Fibroblast of skin of scalp (primary cell): ENCODE measurements at places on chromosomes 1 and 21.

DNA sequence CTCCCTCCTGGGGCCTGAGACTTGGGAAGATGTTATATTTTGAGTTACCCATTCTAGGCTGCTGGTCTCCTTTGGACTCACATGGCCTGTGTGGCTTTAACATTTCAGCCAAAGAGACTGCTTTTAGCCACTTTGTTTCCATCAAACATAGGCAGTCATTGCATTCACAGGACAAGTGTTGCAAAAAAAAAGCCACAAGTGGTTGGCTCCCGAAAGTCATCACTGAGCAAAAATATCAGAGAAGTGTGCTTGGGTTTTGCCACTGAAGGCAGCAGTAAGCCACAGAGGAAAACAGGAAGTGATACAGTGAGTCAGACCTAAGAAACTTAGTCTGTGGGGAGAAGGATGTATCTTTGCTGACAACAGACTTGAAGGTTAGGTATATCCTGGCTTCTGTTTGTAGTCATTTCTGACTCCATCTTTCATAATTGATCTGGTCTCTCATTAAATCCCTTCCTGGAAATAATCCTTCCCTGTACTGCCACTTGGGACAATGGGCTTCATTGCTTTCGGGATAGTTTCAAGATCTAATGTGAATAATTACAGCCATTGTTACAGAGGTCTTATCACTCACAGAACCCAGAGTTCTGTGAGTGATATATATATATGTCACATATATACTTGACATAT lies 80.9 kb downstream of the COLGALT2 start:
- DNase-seq, result peak; percentile 81

- DNase-seq, result peak; percentile 4
Observed at GRCh38 chr1:87513966-87514660, 185.4 kb downstream of the LMO4 start.

- DNase-seq, result no peak
Observed at GRCh38 chr21:45073301-45074047, 906 bp upstream of the ADARB1 start.

DNA sequence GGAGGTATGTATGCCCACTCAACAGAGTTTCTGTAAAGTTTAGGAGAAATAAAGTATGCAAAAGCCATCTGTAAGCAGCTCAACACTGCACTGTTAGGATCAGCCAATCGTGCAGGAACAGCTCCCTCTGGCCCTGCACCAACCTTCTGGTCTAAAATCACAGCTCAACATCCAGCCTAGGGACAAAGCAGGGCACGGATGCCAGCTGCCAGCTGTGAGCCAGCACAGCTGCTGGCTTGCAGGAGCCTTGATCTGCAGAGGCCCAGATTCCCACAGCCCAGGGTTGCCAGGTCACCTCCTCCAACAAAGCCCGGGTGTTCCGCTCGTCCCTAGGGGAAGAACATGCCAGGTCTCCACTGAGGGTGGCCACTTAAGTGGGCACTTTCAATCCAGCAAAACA lies 8.6 kb downstream of the ACOT7 start:
- no peak for DNase-seq

DNA sequence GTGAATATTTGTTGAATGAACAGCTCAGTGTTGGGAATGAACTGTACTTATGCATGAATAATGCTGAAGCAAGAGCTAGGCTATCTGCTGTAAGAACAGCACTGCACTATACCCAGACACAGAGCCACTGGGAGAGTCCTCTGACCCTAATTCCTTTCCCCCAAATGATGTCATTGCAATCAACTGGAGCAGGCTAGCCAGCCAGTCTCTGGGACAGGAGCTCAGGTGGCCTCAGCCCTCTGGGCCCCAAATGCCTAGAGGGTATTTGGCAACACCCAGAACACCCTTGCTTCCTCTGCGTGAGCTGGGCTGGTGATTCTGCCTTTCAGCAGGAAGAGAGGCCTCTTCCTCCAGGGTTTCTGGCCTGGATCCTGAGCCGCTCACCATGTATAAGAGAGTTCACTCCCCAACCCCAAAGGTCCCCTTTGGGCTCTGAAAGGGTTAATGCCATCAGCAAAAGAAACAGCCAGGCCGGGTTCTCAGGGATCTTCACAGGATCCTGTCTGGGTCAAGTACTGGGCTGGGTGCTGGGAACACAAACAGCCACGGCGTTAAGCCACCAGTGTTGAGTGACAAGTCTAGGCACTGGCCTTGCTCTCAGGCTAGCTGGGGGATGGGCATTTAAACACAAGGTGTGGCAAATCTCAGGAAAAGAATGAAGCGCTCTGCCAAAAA lies 3.7 kb upstream of the PADI4 start:
- no peak for DNase-seq

DNA sequence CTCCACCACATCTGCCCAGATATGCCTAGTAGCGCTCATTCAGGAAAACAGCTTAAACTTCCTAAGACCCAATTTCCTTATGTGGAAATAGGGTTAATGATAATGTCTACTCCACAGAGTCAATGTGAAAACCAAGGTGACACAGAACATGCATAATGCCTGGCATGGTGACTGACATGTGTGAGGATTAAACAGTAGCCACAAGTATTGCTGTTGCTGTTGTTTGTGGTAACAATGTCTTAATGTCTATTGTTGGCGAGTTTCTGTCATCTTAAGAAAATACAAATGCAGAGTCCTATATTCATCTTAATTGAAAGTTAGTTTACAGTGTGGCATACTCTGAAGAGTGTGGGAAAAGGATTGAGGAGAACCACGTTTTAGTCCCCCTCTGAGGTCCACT lies 75.6 kb upstream of the NGF start:
- no peak for DNase-seq

DNA sequence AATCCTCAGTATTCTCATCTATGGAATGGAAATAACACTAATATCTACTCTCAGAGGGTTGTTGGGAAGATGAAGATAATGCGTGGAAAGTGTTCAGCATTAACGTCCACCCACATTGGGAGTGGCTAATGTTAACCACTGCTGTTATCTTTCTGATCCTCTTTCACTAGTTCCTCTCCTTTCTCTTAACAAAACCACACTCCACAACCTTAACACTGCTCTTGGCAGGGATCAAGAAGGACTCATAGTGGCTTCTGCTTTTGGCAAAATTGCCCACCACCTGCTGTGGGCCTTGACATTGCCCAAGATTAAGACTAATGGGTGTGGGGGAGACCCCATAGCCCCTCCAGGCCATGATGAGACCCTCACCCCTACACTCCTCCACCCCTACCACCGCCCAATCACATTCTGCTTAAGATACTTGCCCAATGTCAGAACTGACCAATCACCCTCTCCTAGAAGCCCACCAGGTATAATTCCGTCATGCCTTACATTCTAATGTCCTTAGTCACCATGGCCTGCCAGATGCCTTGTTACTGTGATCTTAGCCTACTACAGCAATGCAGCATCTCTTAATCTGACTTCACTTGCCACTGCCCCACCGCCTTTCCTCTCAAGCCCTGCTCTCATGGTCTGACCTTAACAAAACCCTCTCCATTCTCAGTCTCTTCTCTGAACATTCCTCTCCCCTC lies 27.1 kb downstream of the DHCR24 start:
- DNase-seq, result no peak

DNA sequence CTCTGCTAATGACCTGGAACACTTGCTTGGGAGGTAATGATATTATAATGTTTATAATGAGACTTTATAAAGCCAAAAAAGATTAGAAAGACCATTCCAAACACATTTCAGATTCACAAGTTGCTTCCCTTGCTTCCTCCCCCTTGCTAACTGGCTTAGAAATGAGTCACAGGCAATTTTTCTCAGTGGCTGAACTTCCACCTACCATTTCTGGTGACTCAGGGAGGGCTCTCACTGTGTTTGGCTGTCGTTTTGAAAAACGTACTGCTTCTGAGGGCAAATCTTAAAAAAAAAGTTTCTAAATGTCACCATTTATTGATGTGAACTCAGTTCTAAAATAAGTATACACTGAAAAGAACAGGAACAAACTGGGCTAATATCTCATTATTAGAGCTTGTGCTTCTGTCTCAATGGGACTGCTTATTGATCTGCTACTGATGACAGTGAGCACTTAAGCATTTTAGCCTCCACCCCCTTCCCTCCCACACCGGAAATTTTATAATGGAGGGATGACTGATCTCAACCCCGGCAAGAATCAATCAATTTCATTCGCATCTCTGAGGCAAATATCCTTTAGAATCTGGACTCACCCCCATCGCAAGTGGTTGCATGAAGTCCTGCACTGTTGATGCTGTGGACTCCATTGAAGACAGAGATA lies 278.3 kb downstream of the KCTD3 start:
- peak; percentile 81 for DNase-seq

DNA sequence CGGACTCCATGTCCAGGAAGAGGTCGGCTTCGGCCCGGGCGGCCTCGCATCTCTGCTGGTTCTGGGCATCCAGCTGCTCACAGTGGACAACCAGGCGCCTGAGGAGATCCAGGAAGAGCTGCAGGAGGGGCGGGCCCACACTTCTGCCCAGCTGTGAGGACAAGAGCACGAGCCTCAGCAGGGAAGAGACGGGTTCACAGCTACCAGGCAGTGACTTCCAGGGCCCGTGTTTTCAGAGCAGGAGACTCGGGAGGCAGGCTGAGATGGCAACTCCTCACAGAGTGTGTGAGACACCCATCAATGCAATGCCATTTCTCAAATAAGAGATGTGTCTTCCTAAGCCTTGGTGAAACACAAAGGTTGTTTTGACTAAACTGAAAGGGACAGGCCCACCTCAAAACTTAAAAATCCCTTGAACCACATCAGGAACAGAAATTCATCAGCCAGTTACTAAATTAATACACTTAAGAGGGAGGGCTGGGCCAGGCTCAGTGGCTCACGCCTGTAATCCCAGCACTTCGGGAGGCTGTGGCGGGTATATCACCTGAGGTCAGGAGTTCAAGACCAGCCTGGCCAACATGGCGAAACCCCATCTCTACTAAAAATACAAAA lies 43.4 kb downstream of the URB1 start:
- DNase-seq, result no peak

- DNase-seq, result no peak
Observed at GRCh38 chr1:150649441-150650075, 20.1 kb upstream of the ENSA start.

DNA sequence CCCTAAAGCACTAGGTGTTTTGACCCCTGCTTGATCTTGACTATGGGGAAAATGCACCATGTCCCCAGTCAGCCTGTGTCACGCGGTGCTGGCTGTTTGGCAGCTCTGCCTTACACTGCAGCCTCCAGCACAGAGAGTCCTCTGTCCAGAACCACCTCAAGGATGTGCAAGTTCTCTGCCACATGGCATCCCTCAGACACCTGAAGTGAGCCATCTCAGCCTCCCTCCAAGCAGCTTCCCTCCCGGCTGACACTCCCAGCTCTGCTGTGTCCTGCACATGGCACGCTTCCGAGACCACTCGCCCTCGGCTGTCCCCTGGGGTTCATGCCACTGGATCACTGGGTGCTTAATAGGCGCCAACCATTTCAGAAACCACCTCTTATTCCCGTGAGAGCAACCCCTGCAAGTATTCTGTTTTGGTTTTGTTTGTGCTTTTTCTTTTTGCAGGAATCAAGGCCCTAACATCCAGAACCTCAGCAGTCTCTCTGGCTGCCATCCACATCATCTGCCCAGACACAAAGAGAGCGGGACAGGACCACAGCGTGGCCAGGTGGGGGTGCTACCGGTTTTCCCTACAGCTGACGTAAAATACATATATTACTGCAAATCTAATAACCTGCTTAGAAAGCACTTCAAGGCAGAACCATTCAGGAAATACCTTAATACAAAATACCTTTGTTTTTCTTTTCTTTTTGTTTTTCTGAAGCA lies 45.7 kb downstream of the CAPZB start:
- no peak for DNase-seq

- DNase-seq, result no peak
Observed at GRCh38 chr21:45022348-45022675, 52.1 kb upstream of the ADARB1 start.

DNA sequence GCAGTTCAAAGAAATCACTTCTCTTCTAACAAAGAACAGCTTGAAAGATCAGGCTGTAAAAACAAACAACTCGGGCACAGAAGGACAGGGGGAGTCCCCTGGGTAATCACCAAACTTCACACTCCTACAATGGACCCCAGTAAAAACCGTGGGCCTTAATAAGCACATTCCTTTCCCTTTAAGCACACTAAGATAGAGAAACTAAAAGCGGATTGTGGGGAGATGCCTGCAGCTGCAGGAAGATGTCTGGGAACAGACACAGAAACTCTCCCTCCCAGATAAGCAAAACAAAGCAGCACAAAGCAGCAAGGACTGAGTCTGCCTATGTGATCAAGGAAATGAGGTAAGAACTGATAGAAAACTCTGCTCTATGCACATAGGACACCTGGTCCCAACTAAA lies 37.6 kb upstream of the CTBS start:
- DNase-seq, result peak; percentile 54

DNA sequence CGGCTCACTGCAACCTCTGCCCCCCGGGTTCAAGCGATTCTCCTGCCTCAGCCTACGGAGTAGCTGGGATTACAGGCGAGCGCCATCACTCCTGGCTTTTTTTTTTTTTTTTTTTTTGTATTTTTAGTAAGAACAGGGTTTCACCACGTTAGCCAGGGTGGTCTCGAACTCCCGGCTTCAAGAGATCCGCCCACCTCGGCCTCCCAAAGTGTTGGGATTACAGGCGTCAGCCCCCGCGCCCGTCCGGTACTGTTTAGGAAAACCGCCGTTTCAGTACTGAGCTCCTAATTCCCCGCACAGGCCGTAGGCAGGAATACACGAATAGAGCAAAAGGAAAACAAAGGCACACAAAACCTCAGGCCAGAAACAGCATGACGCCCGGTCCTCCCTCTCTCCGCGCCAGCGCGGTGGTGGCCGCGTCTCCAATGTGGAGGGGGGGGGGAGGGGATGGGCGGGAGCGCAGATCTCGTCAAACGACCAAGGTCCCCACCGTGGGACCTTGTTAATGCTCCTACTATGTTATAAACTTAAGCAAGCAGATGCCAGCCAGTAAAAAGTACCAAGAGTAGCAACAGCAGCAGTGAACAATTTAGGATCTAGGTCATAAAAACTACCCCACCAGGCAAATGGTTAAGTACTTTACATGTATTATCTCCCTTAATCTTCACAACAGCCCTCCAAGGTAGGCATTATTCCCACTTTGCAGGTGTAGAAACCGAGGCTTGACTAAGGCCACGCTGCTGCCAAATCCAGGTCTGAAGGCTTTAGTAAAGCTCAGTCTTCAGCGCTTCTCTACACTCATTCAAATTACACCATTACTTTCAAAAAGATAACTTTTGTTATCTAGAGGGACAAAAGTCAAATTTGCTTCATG lies 648 bp upstream of the ADAR start:
- peak; percentile 79 for DNase-seq

DNA sequence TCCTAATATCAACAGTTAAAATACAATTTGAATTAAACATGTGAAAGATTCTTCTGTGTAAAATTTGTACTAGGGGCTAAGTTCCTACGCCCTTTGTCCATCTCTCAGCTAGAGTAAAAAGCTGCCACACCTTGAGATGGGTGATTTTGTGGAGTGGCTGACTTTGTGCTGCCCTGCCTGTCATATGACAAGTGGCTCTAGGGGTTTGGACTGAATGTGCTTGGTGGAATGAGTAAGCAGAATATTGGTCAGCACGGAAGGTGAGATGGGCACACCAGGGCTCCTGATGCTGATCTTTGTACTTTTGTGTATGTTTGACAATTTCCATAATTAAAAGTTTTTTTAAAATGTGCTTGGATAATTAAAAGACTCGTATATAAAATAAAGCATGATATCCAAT lies 133.6 kb upstream of the SLC45A1 start:
- DNase-seq, result no peak

GRCh38 chr21:33217138-33217520 lies 12.6 kb upstream of the IFNAR2 start:
- DNase-seq, result no peak

- DNase-seq, result no peak
Observed at GRCh38 chr1:114355240-114355639, 155.8 kb downstream of the TRIM33 start.

- DNase-seq, result no peak
Observed at GRCh38 chr1:2777424-2778219, 23.9 kb downstream of the TTC34 start.

- peak; percentile 65 for DNase-seq
Observed at GRCh38 chr1:28751315-28752060, 14.7 kb downstream of the YTHDF2 start.
